Type B pancreatic cell (in vitro differentiated cells): ENCODE measurements at places on chromosomes 5 and 9.

- DNase-seq, result no peak
Observed at GRCh38 chr5:174204535-174205313, 159.2 kb downstream of the NSG2 start.

DNA sequence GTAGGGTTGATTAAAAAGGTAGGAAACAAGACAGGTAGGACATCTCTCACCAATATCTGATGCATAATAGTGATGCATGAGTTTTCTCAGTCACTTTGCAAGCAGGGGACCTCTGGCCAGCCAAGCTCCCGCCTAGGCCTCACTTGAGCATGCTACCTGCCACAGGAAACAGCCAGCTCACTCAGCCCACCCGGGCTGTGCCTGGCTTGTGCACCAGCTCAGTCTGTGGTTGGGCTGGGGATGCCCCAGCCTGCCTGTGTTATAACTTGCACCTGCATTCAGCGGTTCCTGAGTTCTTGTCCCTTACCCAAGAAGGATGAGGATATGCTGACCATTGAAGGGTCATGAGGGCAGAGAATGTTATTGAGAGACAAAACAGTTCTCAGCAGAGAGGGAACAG is 172.8 kb upstream of the PLCXD3 start:
- DNase-seq, result no peak

GRCh38 chr5:43409809-43410271 is 2.4 kb downstream of the CCL28 start:
- no peak for DNase-seq

DNA sequence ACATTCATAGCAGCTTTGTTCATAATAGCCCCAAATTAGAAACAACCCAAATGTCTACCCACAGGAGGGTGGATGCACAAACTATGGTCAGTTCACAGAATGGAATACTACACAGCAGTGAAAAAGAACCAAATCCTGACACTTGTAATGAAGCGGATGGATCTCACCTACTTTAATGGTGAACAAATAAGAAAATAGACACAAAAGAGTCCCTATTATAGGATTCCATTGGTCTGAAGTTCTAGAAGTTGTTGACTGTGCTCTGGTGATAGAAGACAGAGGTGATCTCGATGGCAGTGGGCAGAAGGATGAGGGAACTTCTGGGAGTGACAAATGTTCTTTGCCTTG is 20.6 kb upstream of the LAMC3 start:
- DNase-seq, result no peak

GRCh38 chr9:90975781-90976538 is 174.3 kb downstream of the SYK start:
- peak; percentile 55 for DNase-seq

GRCh38 chr5:52497133-52497693 is 290.5 kb upstream of the ITGA1 start:
- DNase-seq, result no peak

- no peak for DNase-seq
Observed at GRCh38 chr9:33465596-33466564, 7.8 kb downstream of the NOL6 start.

GRCh38 chr9:72691671-72692070 is 170.3 kb downstream of the TMC1 start:
- DNase-seq, result no peak

GRCh38 chr5:6843821-6844220 is 130.6 kb downstream of the TENT4A start:
- no peak for DNase-seq

DNA sequence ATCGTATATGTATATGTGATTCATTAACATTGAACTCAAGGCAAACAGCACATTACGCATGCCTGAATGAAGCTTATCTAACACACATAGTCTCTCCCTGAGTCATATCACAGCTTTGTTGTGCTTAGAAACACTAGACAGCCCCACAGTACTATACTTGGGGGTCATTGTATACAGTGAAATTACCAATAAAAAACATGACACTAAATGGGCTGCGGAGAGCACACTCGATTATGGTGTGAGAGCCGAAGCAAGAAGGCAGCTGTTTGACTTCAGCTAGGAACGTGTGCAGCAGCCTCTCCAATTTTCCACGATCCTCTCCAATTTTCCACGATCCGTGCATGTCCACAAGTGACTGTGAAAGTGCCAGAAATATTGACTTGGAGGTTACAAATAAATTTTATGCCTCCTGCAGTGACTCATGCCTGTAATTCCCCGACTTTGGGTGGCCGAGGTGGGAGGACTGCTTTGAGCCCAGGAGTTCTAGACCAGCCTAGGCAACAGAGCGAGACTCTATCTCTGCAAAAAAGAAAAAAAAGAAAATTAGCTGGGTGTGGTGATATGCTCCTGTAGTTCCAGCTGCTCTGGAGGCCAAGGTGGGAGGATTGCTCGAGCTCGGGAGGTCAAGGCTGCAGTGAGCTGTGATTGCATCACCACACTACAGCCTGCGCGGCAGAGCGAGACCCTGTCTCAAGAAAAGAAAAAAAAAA is 102.4 kb downstream of the DAPK1 start:
- DNase-seq, result no peak

DNA sequence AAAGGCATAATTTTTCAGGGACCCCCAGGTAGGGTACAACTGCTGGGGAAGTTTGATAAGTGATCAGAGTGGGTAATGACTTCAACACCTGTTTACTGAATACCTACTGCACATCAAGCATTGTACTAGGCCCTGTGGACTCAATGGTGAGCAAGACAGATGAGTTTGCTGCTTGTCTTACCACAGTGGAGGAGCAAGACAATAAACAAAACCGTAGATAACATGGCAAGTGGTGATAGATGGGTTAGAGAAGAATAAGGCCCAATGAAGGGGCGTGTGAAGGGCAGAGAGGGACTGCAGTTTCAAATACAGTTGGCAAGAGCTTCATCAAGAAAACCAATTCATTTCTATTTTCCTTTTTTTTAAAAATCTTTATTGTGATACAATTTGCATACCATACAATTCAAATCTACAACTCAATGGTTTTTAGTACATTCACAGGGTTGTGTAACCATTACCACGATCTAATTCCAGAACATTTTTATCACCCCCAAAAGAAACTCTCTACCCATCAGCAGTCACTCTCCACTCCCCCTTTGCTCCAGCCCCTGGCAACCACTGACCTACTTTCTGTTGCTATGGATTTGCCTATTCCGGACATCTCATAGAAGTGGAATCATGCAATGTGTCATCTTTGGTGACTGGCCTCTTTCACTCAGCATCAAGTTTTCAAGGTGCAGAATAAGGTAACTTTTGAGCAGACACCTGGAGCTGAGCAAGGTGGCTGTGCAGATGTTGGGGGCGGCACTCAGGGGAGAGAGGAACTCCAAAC is 31.9 kb upstream of the HAND1 start:
- DNase-seq, result no peak

GRCh38 chr5:167413506-167413905 is 877.9 kb upstream of the WWC1 start:
- DNase-seq, result no peak

DNA sequence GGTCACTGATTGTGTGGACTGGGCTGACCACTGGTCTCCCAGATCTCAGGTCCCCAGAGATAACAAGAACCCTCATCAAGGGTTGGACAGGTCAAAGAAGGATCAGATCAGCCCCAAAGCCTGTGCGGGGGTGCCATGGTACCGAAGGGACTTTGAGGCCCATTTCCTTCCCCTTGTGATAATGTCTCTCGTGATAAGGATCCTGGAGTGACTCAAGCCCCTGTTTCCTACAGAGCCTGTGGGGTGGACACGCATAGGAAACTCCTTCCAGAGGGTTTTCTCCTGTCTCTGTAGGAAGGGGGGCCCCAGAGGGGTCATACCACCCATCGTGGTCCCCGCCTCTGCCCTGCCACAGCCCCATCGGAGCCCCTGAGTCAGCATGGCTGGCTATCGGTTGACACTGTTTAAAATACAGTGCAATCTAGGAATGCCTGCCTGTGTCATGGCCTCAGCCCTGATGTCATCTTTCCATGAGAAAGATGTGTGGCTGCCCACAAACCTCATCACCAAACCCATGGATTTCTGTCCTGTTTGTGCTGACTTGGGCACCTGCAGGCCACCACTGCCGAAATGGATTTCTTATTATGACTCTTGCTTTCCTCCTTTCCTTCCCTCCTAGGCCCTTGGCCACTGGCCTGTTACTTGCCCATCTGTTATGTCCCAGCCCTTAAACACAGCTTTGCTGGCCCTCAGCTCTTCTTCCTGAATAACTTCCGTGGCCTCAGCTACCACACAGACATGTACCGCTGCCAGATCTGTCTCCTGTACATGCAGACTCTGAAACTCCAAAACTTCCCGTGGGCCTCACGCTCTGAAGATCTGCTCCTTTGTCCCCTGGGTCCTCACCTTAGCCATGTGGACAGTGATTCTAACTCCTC is 2.9 kb upstream of the CSF2 start:
- DNase-seq, result no peak
